Epithelial cell of esophagus (primary cell): ENCODE measurements at places on chromosomes 4 and X.

GRCh38 chr4:156778093-156778492 lies 193.5 kb downstream of the PDGFC start:
- DNase-seq = peak; percentile 62

DNA sequence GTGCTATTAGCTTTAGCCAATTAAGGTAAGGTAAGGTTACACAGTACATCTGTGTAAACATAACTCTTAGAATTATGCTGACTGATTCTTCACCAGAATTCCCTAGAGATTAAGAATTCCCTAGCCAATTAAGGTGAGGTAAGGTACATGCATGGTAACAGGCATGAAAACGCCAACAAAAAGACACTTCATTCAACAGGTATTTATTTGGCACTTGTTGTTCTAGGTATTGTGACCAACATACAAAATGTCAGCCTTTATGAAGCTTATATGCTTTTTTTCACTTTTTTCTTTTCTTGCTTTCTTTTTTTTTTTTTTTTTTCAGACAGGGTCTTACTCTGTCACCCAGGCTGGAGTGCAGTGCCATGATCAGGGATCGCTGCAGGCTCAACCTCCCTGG lies 47.2 kb downstream of the EDNRA start:
- no peak for DNase-seq

GRCh38 chr4:30770049-30770549 lies 49.9 kb downstream of the PCDH7 start:
- peak; percentile 69 for DNase-seq

DNA sequence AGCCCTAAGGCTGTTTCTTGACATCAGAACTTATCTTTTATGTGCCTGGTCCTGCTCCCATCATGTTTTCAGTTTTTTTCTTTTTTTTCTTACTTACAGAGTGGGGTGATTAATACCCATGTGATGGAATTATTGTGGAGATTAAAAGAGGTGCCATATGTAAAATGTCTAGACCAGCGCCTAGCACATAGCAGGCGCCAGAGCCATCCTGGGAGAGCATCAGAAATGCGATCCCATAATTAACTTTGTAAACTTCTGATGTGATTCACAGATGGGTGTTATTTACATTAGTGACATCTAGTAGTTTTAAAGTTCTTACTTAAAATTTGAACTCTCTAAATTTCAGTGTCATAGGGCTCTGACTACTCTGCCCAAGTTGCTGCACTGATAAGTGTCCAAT lies 66.2 kb upstream of the PGRMC2 start:
- no peak for DNase-seq

GRCh38 chr4:164659765-164660164 lies 94.2 kb upstream of the SMIM31 start:
- peak; percentile 4 for DNase-seq

GRCh38 chr4:85783483-85783882 lies 308.5 kb downstream of the ARHGAP24 start:
- DNase-seq = peak; percentile 57

- DNase-seq = peak; percentile 68
These were observed 1.3 kb downstream of the MTHFD2L start for GRCh38 chr4:74159143-74159709.

DNA sequence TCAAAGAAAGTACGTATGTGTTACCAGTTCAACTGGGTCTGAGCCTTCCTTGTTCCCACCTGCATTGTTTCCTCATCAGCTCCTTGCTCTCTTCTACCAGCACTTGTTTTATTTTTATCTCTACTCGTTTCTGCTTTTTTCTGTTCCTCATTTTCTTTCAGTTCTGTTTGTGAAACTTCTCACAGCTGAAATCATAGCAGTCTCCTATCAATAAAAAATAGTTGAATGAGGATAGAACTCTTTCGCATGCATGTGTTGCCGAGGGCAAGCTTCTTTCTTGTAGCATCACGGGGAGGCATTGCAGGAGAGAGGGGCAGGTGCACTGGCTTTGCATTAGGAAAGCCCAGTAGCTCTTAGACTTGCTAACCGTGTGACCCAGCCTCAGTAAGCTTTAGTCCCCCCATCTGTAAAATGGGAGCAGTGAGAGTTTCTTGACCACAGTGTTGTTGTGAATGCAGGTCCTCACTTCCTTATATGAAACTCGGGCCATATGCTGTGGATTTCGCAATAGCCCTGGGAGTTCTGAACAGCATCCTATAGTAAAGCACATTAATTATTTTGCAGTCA lies 24.7 kb downstream of the OFD1 start:
- DNase-seq = no peak

DNA sequence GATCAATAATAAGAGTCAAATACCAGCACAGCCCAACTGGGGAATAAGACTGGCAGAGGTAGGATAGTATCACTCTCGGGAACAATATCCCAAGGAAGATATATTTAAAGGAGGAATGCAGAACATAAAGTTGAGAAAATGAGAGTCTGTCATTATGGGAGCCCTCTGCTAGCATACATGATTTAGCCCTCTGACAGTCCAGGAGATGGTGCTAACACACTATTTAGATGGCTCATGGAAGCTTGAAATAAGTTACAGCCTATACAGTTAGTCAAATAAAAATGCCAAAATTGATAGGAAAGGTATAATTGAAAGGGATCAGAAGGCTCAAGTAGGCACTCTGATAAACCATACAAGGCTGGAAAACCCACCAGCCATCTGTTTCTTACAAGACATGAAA lies 201.0 kb upstream of the NEIL3 start:
- DNase-seq = peak; percentile 62

DNA sequence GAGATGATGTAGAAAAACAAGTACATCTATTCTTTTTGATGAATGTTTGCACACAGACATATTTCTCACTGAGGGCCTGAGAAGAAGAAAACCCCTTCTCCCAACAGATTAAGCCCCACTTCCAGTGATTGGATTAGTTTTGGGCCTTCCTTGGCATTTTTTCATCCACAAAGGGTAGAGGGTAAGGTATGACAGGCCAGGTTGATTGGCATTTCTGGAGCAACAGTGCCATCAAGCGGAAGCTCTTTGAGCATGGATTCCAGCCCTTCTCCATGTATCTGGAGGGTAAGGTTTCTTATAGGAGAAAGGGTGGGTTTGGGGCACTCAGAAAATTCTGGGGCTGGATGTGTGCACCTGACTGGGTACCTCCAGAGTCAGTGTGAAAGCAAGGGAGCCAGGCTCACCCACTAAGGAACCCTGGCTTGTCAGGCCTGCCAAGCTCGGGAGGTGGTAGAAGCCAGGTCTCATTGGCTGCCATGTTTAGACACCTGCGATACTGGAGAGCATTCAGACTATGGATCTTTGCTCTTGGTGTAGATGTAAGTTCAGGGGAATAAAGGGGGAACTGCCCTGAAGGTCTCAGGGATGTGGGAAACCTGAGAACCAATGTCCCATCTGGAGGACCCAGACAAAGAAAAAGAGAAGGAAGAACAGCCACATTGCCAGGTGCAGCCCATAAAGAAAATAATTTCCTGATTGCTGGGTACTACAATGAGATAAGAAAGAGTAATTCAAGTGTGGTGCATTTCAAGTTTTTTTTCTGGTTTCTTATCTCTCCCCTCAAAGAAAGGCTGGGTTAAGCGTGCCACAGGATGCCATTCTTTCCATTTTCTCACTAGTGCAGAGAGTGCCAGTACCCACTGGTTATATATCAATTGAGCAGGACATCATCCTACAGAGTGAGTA lies 222.3 kb upstream of the AGTR2 start:
- DNase-seq = no peak

- no peak for DNase-seq
These were observed 822 bp downstream of the ZNF275 start for GRCh38 chrX:153334654-153335295.

DNA sequence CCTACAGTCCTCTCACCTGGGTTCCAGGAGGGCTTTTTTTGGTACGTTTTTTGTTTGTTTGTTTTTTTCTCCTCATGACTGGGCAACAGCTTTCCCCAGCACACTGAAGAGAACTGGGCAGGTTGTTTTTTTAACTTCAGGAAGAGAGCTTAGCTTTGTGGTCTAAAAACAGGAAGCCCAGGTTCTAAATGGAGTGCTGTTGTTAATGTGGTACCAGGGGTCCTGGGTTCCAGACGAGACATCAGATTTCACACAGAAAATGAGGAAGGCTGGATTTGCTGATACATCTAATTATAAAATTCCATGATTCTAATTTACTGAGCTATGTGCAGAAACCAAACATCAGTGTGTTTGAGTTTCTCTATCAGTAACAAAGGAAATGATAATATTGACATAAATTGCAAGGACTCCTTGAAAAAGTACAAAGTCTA lies 4.2 kb downstream of the MYOZ2 start:
- no peak for DNase-seq

- no peak for DNase-seq
These were observed 20.1 kb downstream of the SH3TC1 start for GRCh38 chr4:8219236-8219635.

DNA sequence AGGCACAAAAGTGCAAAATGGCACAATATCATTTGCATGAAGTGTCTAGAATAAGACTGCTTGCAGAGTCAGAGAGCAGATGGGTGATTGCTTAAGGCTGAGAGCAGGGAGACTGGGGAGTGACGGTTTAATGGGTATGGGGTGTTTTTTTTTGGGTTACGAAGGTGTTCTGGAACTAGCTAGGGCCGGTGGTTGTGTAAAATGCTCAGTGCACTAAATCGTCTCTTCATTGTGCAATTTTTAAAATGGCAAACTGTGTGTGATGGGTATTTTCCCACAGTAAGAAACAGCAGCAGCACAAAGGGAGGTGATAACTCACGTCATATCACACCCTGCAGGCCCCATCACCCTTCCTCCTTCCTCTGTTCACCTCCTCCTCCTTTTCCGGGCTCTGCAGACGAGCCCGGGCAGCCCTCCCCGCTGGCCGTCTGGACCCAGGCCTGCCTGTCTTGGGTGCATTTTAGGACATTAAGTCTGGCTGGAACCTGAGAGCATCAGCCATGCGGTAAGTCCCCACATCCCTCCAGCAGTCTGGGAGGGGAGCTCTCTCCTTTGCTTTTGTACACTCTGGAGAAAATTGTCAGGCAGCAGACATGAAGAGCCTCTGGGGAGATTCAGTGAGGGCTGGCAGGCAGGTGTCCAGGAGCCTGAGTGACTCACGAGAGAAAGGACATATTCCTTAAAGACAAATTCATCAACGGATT lies 42.7 kb downstream of the ASMT start:
- peak; percentile 65 for DNase-seq

- DNase-seq = no peak
These were observed 41.5 kb upstream of the ZXDA start for GRCh38 chrX:57951666-57952319.

DNA sequence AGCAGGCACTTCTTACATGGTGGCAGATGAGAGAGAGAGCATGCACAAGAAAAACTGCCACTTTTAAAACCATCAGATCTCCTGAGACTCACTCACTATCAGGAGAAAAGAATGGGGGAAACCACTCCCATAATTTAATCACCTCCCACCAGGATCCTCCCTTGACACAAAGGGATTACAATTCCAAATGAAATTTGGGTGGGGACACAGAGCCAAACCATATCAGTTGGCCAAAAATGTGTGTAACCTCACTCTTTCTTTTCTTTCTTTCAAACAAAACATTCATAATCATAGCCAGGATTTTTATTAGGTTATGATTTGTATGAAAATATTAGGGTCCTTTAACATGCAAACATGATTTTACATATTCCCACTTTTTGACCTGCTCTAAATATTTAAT lies 222.1 kb downstream of the PCDH18 start:
- no peak for DNase-seq
